ENCODE measurements at places on chromosomes 4 and X.

GRCh38 chr4:173135241-173135847 lies 33.3 kb upstream of the GALNT7 start:
- no peak for DNase-seq

DNA sequence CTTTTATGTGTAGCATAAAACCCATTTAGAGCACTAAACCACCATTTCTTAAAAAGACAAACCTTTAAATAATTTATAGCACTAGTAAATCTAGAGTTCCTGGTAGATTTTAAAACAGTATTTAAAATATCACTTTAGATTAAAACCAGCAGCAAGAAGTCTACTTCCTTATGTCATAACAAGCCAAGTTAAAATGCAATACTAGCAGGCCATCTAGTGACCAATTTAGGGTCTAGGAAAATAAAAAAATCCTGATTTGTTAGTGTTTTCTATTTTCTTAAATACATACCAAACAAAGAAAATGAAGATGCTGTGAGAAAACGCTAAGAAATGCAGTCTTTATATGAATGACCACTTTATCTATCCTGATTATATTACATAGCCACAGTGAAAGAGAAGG lies 53.9 kb downstream of the PAPSS1 start:
- DNase-seq, result no peak

- no peak for DNase-seq
Observed at GRCh38 chr4:150037251-150037856, 40.9 kb upstream of the DCLK2 start.

DNA sequence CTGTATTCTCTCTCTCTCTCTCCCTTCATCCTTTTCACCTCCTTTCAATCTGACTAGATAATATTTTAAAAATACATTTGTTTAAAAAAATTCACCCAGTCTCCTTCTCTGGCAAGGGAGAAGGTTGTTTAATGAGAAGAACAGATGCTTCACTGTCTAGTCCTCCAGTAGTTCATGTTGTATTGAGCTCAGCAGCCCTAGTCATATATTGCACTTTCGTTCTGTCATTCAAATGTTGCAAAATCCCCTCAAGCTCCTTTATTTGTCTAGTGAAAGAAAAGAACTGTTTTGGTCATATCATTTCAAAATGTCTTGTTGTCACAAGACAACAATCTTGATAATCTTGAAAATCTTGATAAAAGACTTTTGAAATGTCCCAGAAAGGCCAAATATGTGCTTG lies 248.0 kb downstream of the GALNTL6 start:
- no peak for DNase-seq

GRCh38 chrX:100748108-100748507 lies 16.2 kb upstream of the SYTL4 start:
- no peak for DNase-seq

DNA sequence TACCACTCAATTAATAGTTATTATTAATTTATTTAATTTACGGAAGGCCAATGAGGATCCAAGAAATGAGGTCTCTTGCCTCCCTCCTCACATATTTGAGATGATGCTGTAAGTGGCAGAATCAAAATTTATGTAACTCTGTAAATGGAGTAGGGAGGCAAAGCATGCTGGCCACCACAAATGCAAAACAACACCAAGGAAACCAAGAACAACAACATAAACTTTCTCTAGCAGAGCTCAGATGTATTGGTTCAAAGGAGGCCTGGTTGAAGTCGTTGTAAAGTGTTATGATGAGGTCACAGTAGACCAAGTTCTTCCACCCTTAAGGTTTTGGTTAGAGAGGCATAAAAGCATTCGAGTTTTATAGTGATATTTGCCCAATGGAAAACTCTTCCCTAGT lies 194.8 kb upstream of the FAT1 start:
- DNase-seq, result no peak
